ENCODE measurements at places on chromosomes 11 and 22.

DNA sequence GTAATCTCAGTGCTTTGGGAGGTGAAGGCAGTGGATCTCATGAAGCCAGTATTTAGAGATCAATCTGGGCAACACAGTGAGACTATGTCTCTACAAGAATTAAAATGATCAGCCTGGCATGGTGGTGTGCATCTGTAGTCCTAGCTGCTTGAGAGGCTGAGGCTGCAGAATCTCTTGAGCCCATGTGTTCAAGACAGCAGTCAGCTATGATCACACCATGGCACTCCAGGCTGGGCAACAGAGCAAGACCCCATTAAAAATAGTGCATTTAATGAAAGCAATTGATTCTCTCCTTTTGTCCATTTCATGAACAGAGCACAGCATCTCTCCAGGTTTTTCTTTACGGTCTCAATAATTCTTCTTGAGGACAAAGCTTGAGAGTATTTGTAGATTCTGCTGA is 11.3 kb upstream of the CARD16 start:
- DNase-seq: no peak

DNA sequence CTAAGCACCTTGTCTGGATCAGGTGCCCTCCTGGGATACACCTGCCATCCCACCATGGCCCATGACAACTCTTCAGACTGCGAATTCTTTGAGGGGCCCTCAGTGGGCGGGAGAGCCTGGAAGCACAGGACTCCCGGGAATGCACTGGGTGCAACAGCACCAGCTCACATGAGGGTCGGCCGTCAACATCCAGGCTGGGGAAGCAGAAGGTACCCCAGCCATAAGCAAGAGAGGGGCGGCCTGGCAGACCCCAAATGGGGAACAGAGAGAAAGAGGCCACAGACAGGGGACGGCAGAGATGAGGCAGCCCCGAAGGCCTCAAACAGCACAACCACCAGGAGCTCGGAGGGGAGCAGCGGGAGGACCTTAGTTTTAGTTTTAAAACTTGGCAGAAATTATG is 94.4 kb downstream of the PHF21B start:
- DNase-seq: no peak

DNA sequence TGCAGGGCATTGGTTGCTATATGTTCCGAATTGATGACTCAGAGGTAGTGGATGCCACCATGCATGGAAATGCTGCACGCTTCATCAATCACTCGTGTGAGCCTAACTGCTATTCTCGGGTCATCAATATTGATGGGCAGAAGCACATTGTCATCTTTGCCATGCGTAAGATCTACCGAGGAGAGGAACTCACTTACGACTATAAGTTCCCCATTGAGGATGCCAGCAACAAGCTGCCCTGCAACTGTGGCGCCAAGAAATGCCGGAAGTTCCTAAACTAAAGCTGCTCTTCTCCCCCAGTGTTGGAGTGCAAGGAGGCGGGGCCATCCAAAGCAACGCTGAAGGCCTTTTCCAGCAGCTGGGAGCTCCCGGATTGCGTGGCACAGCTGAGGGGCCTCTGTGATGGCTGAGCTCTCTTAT is 5.4 kb upstream of the TTC36 start:
- no peak for DNase-seq

DNA sequence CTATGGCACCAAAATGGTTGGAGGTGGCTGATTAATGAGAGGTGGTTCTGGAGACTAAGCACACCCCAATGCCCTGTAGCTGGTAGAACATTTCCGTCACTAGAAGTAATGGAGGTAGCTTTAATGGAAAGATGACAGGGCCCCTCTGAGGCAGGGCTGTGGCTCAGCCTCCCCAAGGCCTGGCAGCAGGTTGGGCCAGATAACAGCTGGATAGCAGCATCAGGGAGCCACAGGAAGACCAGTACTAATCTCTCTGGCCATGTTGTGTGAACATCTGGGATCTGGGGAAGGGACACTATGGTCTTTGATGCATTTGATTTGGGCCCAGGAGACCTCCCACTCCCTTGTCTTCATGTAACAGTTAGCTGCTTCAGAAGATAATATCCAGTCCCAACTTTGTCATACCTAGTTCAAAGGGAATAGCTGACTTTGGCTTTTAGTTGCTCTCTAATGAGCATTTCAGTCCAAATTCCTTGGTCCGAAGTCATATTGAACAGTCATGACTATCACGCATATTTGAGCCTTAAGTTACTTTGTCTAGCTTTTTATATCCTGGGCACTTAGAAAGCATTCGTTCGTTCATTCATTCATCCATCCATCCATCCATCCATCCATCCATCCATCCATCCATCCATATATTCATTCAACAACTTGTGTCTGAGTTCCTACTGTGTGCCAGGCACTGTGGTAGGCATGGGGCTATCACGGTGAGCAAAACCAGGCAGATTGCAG is 53.0 kb upstream of the LMO2 start:
- no peak for DNase-seq

- no peak for DNase-seq
These were observed 83.6 kb upstream of the PPARA start for GRCh38 chr22:46066691-46067090.

DNA sequence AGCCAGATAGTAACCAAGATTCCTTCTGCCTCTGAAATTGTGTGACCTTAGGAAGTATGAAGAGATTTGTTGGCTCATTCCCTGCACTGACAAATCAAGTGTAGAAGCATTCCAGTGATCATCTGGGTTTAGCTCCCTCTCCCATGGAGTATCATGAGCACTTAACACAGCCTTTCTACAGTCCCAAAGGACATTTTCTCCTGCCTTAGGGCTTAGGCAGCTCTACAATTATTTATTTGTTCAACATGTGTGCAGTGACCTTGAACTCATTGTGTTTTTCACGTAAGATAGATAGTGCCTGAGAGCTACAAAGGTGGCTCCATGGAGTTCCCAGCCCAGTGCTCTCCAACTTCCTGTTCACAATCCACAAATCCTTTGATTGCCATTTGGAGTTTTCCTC is 94.8 kb upstream of the FAT3 start:
- no peak for DNase-seq

GRCh38 chr11:121790430-121790829 is 325.6 kb downstream of the BLID start:
- DNase-seq: no peak

- DNase-seq: peak; percentile 75
These were observed 11.1 kb downstream of the TXN2 start for GRCh38 chr22:36470162-36470993.

GRCh38 chr22:20779818-20780158 is 5.9 kb downstream of the SERPIND1 start:
- no peak for DNase-seq

GRCh38 chr22:46931881-46932280 is 169.4 kb downstream of the TBC1D22A start:
- no peak for DNase-seq

All from CD4-positive, CD25-positive, alpha-beta regulatory T cell (primary cell).